GM12878 (cell line): ENCODE measurements at places on chromosomes 2 and 18. TPM values are rescaled to one million over a fixed set of nuclear protein-coding genes. Genes with fewer than 3 reads are reported as not detected.

- DNase-seq = no peak
- no peaks in the 10 kb centered on the region for H3K27me3 ChIP-seq
- H3K27ac ChIP-seq = no peak overlapping the region
- no peaks in the 10 kb centered on the region for H3K4me1 ChIP-seq
- H3K36me3 ChIP-seq = no peaks in the 10 kb centered on the region
Observed at GRCh38 chr2:126381091-126381490, 274.9 kb upstream of the GYPC start.

DNA sequence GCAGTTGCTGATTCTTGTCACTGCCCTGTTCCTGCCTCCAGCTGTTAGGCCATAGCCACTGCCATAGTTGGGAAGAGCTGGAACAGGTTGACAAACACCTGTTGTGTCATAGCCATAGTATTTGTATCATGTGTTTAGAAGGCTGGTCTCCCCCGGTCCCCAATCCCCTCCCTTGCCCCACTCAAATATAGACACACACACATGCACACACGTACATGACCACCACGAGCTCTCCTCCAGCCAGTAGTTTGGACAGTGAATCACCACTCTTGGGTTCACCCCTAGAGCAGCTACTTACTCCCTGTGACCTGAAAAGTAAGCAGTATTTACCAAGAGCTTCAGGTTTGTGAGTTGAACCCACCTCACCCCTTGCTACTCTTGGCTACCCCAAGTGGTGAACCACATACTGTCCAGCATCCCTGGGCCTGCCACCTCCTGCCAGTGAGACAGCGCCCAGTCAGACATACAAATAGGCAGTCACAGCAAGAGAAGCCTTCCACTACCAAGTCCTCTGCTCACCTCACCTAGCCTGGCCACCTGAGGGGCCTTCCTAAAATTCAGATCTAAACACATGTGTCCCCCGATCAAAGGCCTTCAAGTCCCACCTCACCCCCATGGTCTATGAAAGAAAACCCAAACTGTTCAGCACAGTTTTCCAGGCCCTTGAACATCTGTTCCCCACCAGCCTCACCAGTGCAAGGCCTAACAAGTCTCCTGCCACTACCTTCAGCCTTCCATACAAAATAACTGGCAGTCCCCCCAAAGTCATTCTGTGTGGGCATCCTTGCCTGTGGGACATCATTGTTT is 7.1 kb downstream of the PCBP1 start:
- H3K4me1 ChIP-seq = peaks cover 22% of the 10 kb centered on the region
- 0 out of 2 replicates have a peak overlapping the region, but pooled peaks have one; percentile 20 for H3K4me3 ChIP-seq
- H3K27ac ChIP-seq = peak overlapping the region; percentile 89
- DNase-seq = no peak
- H3K27me3 ChIP-seq = no peaks in the 10 kb centered on the region
- H3K36me3 ChIP-seq = peaks cover 6% of the 10 kb centered on the region; the same call in 1 of the 2 replicates

CDK5R2 gene
- not detected in 2 replicates for total RNA-seq

DNA sequence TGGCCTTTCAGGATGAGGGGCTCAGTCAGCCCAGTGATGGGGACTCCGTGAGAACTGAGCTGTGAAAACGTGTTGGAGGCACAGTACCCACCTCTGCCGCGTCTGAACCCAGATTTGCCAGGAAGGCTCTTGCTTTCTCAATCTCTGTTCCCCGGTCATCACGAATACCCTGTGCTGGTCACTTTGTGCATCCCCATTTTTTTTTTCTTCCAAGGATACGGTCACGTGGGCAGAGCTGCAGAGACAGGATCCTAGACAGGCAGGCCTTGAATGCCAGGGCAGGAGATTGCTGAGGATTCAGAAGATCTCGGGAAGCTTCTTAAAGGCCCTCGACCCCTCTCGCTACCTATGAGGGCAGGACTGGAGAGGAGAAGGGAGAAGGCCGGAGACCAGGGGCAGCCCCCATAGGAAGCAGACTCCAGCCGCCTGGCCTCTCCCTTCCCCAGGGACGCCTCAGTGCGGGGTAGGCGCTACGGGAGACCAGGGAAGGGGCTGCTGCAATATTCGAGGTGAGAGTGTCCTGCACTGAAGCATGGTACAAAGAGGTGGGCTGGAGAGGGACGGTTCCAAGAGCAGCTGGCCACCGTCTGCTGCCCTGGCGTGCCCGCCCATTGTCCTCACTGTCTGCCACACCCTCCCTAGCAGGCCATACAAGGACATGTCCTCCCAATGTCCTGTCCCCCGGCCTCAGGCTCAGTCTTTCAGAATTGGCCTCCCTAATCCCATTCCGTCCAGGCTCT is 29.0 kb upstream of the TAF1B start:
- H3K36me3 ChIP-seq = no peaks in the 10 kb centered on the region
- no peak overlapping the region for H3K4me3 ChIP-seq
- H3K27me3 ChIP-seq = no peaks in the 10 kb centered on the region

- H3K36me3 ChIP-seq = no peaks in the 10 kb centered on the region
- no peak overlapping the region for H3K27ac ChIP-seq
- no peak for DNase-seq
- H3K27me3 ChIP-seq = no peaks in the 10 kb centered on the region
Observed at GRCh38 chr18:7158216-7158615, 40.6 kb upstream of the LAMA1 start.

PMAIP1 gene
- 101 and 105 TPM in 2 replicates for total RNA-seq

DNA sequence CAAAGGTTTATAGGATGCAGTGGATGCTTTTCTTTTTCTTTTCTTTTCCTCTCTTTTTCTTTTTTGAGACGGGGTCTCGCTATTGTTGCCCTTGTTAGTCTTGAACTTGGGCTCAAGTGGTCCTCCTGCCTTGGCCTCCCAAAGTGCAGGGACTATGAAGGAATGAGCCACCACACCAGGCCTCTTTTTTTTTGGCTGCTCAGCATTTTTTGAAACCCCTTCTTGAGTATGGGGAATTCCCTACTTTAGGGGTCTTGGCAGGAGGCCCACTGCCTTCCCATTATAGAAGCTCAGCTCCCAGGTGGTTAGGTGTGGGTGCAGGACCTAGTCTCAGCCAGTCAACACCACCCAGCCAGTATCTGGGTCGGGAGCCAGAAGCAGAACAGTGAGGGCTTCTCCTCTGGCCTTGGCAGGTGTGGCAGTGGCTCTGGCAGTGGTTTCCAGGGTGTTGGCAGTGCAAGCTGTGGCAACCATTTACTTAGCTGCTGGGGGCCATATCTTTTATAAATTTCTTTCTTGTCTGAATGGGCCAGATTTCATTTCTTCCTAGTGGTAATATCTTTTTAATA is 51.4 kb upstream of the ACYP2 start:
- DNase-seq = no peak
- no peaks in the 10 kb centered on the region for H3K27me3 ChIP-seq
- H3K27ac ChIP-seq = no peak overlapping the region
- no peak overlapping the region for H3K4me3 ChIP-seq

- no peaks in the 10 kb centered on the region; the same call in 1 of the 2 replicates for H3K27me3 ChIP-seq
- no peaks in the 10 kb centered on the region for H3K4me1 ChIP-seq
- H3K36me3 ChIP-seq = no peaks in the 10 kb centered on the region
- H3K4me3 ChIP-seq = no peak overlapping the region
- no peak for DNase-seq
Observed at GRCh38 chr18:49733896-49734585, 79.3 kb downstream of the ACAA2 start.

GRCh38 chr2:58710795-58711279 is 469.7 kb upstream of the FANCL start:
- H3K36me3 ChIP-seq = no peaks in the 10 kb centered on the region
- no peaks in the 10 kb centered on the region for H3K27me3 ChIP-seq
- H3K4me1 ChIP-seq = no peaks in the 10 kb centered on the region
- no peak for DNase-seq

ERMN gene
- total RNA-seq = 1.2 and 1.5 TPM in 2 replicates

GRCh38 chr2:156305121-156305520 is 27.4 kb downstream of the NR4A2 start:
- no peaks in the 10 kb centered on the region for H3K27me3 ChIP-seq
- H3K4me1 ChIP-seq = no peaks in the 10 kb centered on the region; the same call in 1 of the 2 replicates
- no peak overlapping the region for H3K27ac ChIP-seq
- no peaks in the 10 kb centered on the region for H3K36me3 ChIP-seq

VWA3B gene
- total RNA-seq = not detected in 2 replicates

DNA sequence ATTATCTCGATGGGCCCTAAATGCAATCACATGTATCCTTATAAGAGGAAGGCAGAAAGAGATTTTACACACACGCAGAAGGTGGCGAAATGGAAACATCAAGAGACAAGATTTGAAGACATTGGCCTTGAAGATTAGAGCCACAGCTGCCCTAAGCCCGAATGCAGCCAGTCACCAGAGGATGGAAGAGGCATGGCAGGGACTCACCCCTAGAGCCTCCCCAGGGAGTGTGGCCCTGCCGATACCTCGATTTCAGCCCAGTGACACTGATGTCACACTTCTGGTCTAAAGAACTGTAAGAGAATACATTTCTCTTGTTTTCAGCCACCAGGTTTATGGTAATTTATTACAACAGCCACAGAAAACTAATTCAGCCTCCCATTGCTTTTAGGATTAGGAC is 17.4 kb downstream of the TTC39C start:
- no peak overlapping the region for H3K27ac ChIP-seq
- H3K4me3 ChIP-seq = no peak overlapping the region
- peaks cover 8% of the 10 kb centered on the region for H3K4me1 ChIP-seq
- peaks cover 3% of the 10 kb centered on the region; the same call in 1 of the 2 replicates for H3K36me3 ChIP-seq
